ENCODE measurements at places on chromosomes 4 and X.
A peak's percentile ranks its signal among the peaks of the same experiment; 100 is the strongest.

GRCh38 chrX:71098302-71098701 is 2.7 kb downstream of the FOXO4 start:
- DNase-seq: peak; percentile 14

DNA sequence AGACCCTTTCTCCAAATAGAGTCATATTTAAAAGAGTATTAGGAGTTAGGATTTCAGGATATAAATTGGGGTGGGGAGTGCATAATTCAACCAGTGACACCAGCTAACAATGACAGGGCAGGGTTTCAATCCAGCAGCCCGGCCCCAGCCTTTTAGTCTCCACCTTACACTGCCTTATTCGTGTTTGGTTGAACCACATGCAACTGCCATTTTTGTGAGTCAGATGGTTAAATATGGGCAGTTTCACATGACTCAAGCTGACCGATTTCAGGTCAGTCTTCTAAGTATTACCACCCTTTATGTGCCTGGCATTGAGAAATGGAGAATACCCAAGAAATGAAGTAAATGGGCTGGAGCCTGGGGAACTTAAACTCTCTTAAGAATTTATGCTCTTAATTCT is 102.8 kb downstream of the STOX2 start:
- no peak for DNase-seq

DNA sequence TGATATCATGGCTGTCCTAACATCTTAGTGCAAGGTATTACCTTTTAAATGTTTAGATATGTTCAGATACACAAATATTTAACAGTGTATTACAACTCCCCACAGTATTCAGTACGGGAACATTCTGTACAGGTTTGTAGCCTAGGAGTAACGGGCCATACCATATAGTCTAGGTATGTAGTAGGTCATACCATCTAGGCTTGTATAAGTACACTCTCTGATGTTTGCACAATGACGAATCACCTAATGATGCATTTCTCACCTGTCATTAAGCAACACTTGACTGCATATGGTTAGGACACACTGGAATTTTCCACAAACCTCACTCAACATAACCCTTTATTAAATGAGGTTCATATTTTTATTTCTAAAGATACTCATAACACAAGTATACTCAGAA is 67.7 kb downstream of the THOC2 start:
- no peak for DNase-seq

DNA sequence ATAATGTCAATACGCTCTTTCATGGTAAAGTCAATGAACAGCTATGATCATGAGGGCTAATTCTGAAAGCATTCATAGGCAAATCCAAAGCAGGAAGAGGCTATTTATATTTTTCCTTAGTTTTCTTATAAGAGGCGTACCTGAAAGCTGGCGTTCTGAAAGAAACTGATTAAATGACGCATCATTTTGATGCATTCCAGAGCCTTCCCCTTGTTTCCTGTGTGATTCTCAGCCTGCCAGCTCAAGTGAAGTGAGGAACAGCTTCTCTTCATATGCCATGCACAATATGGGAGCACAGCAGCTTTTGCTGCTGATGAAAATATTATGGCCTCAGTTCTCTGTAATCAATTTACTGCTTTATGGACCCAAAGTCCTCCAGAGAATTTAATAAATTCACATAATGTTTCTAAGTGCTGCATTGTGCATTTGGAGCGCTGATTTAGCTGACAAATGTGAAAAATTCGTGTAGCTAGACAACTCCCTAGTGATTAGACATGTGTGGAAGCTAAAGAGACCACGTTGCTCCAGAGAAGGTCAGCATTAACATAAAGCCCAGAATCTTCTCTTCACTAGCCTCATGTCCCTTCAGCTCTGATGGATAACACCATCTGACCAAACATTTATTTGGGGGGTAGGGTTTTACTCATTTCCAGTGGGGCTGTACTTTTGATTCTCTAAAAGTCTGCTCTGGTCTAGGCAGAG is 110.8 kb downstream of the GPAT3 start:
- no peak for DNase-seq

- DNase-seq: no peak
Measured at GRCh38 chr4:183185559-183185958, 86.5 kb downstream of the WWC2 start.

GRCh38 chr4:140653718-140654494 is 85.1 kb upstream of the UCP1 start:
- no peak for DNase-seq

- no peak for DNase-seq
Measured at GRCh38 chrX:30830326-30830943, 58.6 kb downstream of the TAB3 start.

- DNase-seq: no peak
Measured at GRCh38 chrX:101685923-101686322, 26.3 kb upstream of the ARMCX2 start.

DNA sequence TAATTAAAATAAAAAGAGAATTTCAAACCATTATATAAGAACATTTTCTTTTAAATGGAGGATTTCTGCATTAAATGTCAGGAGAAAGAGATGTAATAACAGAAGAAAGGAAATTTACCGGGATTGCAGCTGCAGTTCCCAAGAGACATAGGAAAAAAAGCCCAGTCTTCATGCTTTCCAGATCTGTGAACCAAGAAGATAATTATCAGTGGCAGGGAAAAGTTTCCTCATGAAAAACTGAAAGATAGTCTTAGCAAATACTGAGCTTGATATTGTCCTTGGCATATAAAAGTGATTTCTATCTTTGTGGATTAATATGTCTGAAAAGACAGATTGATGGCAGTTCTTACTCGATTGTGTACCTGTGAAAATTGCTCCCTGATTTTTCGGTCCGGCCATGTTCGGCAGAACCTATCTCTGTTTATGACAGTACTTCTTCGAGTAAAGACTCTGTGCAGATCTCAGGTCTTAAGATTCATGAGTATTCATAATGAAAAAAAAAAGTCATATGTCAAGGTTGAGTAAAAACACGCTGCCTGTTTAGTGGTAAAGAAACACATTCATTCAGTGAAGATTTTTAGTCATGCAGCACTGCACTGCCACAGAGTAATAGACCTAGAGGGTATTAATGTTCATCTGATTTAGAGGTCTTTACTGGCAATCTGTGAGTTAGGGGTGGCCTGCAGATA is 29.6 kb downstream of the SPARCL1 start:
- no peak for DNase-seq

- DNase-seq: no peak
Measured at GRCh38 chr4:143338313-143338712, 1.6 kb downstream of the GAB1 start.

GRCh38 chr4:55216863-55217635 is 91.7 kb upstream of the KDR start:
- no peak for DNase-seq

DNA sequence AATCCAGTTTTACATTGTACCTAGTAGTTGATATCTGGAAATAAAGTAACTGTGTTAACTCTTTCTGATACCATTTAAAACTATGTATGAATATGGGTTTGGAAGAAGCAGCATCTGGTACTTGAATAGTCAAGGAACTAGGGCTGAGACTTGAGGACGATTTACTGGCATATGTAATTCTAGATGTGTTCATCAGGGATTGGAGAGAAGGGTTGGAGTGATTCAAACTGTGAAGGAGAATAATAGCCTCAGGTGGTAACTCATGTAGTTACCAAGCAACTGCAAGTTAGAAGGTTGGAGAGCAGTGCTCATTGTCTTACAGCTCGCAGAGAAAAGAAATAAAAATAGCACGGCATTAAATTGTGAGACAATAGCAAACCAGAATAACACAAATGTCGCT is 29.5 kb upstream of the TXLNG start:
- peak; percentile 75 for DNase-seq
